ENCODE measurements at places on chromosomes 6 and 20. TPM values are rescaled to one million over a fixed set of nuclear protein-coding genes. Genes with fewer than 3 reads are reported as not detected.

The TP53TG5 gene
- total RNA-seq: not detected

The CCN5 gene
- not detected for total RNA-seq

The LRRN4 gene
- 0.07 TPM for total RNA-seq

The TREM1 gene
- 0.34 TPM for total RNA-seq

The SCRT2 gene
- total RNA-seq: not detected

The MLN gene
- total RNA-seq: not detected

The PTCHD4 gene
- 3.6 TPM for total RNA-seq

The EGFL8 gene
- 1.3 TPM for total RNA-seq

The KLHDC3 gene
- total RNA-seq: 52.4 TPM

The SYNDIG1 gene
- not detected for total RNA-seq

The KCNK17 gene
- not detected for total RNA-seq

The HEY2 gene
- 0.34 TPM for total RNA-seq

The TTK gene
- total RNA-seq: 0.34 TPM

The RBM24 gene
- total RNA-seq: 0.93 TPM

The UST gene
- 20.7 TPM for total RNA-seq

The PBOV1 gene
- total RNA-seq: not detected

The TREM2 gene
- 1.4 TPM for total RNA-seq

The WFDC10B gene
- not detected for total RNA-seq

The LYRM2 gene
- 21.0 TPM for total RNA-seq

The SIRPB2 gene
- total RNA-seq: 0.21 TPM

The KCNB1 gene
- total RNA-seq: not detected

The PROKR2 gene
- total RNA-seq: not detected

The CDH22 gene
- not detected for total RNA-seq

The EPB41L1 gene
- total RNA-seq: 16.7 TPM

The ULBP3 gene
- total RNA-seq: 9.8 TPM

The NKX2-4 gene
- total RNA-seq: not detected

The CFB gene
- total RNA-seq: 1.7 TPM

The PARD6B gene
- 14.8 TPM for total RNA-seq

The SLC22A2 gene
- total RNA-seq: not detected

The KIAA0408 gene
- not detected for total RNA-seq

The FAM229B gene
- total RNA-seq: 3.1 TPM

The SPATA25 gene
- total RNA-seq: 1.00 TPM

The DSP gene
- total RNA-seq: 1,323 TPM

The RAET1L gene
- 9.3 TPM for total RNA-seq

The OR2B6 gene
- total RNA-seq: not detected

The BPI gene
- not detected for total RNA-seq

The TBCC gene
- total RNA-seq: 32.5 TPM

The EPHA7 gene
- under 0.01 TPM for total RNA-seq

The NOX3 gene
- total RNA-seq: not detected

The VSX1 gene
- not detected for total RNA-seq

The NRSN2 gene
- total RNA-seq: 6.2 TPM

The SLC24A3 gene
- total RNA-seq: 0.36 TPM

The ADGRB3 gene
- not detected for total RNA-seq

The RAD21L1 gene
- total RNA-seq: not detected

The SAMD3 gene
- total RNA-seq: not detected

The SIRPD gene
- not detected for total RNA-seq

The NHLRC1 gene
- 2.7 TPM for total RNA-seq

The SNAI1 gene
- total RNA-seq: not detected

The SYTL3 gene
- 1.0 TPM for total RNA-seq

The ULBP2 gene
- total RNA-seq: 8.2 TPM

The SPINT3 gene
- not detected for total RNA-seq

The CLDN20 gene
- not detected for total RNA-seq

The RNF5 gene
- total RNA-seq: 14.6 TPM

Measured in nasal cavity respiratory epithelium epithelial cell of viscerocranial mucosa (primary cell).